ENCODE measurements at places on chromosomes 13 and 19.

GRCh38 chr19:3398900-3399278, 32.5 kb downstream of the NFIC start:
- no peak for DNase-seq

GRCh38 chr19:35963514-35963913, 27.3 kb downstream of the LRFN3 start:
- DNase-seq, result peak; percentile 39

GRCh38 chr19:34075661-34076091, 96.6 kb upstream of the LSM14A start:
- no peak for DNase-seq

DNA sequence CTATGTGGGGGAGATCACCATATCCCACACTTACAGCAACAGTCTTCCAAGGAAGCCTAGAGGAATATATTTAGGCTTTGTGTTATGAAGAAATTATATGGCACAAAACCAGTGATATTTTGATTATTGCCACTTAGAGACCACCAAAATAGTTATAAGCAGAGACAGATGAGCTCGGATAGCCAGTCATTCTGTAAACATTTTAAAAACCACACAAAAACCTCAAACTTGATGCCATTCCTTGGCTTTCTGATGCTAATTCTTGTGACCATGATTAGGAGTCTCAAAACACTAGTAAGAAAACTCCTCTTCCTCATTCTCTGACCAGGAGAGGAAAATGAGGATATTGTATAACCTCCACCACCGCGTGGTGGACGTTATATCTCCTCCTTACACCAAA, 496.4 kb downstream of the FOXO1 start:
- no peak for DNase-seq

GRCh38 chr19:10961073-10961860, 437 bp downstream of the SMARCA4 start:
- DNase-seq, result peak; percentile 27

DNA sequence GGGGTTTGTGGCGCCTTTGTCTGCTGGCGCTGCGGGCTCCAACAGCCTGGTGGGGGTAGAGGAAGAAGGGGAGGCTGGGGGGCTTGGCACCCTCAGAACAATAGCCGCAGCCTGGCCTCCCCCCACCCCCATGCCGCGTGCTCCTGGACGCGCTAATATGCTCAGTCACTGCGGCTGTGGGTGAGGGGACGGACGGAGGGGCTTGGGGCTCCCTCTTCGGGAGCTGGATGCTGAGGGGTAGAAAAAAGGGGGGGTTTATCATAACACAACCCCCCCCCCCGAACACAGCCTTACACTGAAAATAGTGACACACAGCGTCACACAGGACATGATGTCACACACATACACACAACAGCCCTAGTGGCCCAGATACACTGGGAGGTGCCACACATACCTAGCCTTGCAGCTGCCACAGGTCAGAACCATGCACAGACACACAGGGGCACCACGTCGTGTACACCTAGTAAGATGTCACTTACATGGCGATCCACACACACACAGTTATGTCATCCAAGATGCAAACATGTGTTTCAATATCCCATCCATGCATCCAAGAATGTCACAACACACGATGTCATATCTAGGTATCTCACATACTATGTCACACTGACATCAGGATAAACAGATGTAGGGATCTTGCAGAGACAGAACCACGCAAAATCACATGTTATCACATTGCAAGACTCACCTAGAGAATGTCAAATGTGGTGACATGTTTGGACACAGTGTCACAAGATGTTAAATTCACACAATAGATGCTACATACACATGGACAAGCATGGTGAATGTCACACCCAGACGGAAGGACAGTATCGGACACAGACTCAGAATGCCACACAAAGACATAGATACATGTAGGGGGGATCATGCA, 806 bp downstream of the MAST1 start:
- no peak for DNase-seq

- peak; percentile 40 for DNase-seq
These were observed 54.7 kb downstream of the ZNF787 start for GRCh38 chr19:56066152-56067023.

DNA sequence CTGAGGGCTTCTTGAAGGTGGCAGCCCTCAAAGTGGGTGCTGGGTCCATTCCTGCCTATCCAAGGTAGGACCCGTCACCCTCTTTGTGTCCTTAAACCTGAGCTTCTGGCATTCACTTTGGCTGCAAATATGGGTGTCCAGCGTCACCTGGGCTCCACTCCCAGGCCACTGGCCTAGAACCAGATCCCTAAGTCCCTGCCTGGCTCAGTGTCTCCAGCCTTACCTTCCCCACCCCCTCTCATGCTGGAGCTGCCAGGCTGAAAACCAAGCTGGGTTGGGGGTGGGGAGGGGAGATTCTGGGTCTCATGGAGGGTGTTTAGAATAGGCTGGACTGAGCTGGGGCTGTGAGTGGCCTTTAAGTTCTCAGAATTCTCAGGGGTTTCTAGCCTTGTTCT, 12.4 kb downstream of the PDE4A start:
- no peak for DNase-seq

- no peak for DNase-seq
These were observed 27.9 kb upstream of the GPR183 start for GRCh38 chr13:99335087-99335486.

GRCh38 chr13:43766725-43767124, 20.0 kb downstream of the ENOX1 start:
- no peak for DNase-seq

GRCh38 chr13:94325650-94326049, 153.8 kb downstream of the DCT start:
- no peak for DNase-seq

DNA sequence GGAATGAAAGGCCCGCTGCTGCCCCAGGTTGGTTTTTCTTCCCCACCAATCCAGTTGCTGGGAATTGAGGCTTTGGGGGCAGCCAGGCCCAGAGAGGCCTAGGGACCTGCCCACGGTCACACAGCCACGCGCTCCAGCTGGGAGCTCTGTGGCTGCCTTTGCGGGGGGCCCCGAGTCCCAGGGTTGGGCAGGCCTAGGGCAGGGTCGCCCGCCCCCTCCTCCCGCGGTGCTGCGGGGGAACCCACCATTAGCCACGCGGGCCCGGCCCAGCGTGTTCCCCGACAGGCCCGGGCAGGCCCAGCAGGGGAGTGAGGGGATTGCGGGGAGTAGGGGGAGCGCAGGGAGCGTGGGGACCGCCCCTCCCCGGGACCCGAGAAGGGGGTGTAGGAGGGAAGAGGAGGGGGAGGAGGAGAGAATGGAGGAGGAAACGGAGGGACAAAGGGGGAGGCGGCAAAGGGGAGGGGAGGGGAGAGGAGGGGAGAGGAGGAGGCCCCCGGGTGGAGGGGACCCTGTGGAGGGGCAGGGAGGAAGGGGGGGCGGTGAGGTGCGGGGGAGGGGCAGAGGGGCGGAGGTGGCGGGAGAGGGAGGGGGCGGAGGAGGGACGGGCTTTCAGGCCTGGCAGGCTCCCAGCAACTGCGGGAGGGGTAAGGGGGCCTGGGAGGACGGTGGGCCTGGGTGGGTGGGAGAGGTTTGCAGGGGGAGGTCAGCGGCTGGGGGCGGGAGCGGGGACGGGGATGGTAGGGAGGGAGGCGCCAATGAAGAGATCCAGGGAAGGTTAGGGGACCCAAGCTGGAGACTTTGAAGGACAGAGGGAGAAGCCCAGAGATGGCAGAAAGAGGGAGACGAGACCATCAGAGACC, 12.9 kb upstream of the TLE2 start:
- no peak for DNase-seq

Measured in stimulated activated CD4-positive, alpha-beta T cell treated with anti-CD3 and anti-CD28 coated beads, TNF-alpha, amount 100 ng/mL, for 48 hours (primary cell).